Naive thymus-derived CD8-positive, alpha-beta T cell (primary cell): ENCODE measurements at places on chromosomes 12 and 14. TPM values are rescaled to one million over a fixed set of nuclear protein-coding genes. Genes with fewer than 3 reads are reported as not detected.

- no peak for DNase-seq
- no peak overlapping the region for H3K4me3 ChIP-seq
- H3K4me1 ChIP-seq: no peaks in the 10 kb centered on the region
- H3K27ac ChIP-seq: no peak overlapping the region
Observed at GRCh38 chr14:104518659-104519350, 60.8 kb upstream of the C14orf180 start.

- H3K27me3 ChIP-seq: peaks cover 17% of the 10 kb centered on the region
- no peak overlapping the region for H3K27ac ChIP-seq
- no peak overlapping the region for H3K4me3 ChIP-seq
Observed at GRCh38 chr14:54175298-54175942, 218.8 kb upstream of the BMP4 start.

GRCh38 chr12:106924268-106924861 is 31.3 kb upstream of the TMEM263 start:
- peaks cover 58% of the 10 kb centered on the region for H3K27me3 ChIP-seq
- no peak overlapping the region for H3K4me3 ChIP-seq
- H3K4me1 ChIP-seq: no peaks in the 10 kb centered on the region
- no peak for DNase-seq
- H3K27ac ChIP-seq: no peak overlapping the region

GRCh38 chr14:92224358-92224954 is 98.5 kb upstream of the SLC24A4 start:
- H3K36me3 ChIP-seq: no peaks in the 10 kb centered on the region
- DNase-seq: no peak
- H3K4me1 ChIP-seq: no peaks in the 10 kb centered on the region
- no peak overlapping the region for H3K4me3 ChIP-seq
- peaks cover 3% of the 10 kb centered on the region for H3K27me3 ChIP-seq

DNA sequence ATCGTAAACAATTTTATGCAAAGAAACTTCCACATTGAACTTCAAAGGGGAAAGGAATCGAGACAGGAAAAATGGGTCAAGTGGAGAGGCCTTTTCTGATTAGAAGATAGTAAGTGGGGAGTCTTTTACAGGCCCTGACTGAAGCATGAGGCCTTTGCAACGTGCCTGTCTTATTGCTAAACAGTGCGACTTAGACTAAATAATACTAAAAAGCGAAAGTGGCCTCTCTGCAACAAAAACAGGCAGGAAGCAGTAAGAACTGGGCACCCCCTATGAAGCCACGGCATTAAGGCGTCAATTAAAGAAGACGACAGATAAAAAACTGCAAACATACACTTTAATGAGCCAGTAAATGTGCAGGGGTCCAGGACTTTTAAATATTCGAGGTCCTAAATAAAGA is 283.4 kb upstream of the GRIP1 start:
- no peaks in the 10 kb centered on the region for H3K27me3 ChIP-seq
- no peak for DNase-seq
- H3K4me3 ChIP-seq: no peak overlapping the region
- peaks cover 6% of the 10 kb centered on the region for H3K36me3 ChIP-seq

DNA sequence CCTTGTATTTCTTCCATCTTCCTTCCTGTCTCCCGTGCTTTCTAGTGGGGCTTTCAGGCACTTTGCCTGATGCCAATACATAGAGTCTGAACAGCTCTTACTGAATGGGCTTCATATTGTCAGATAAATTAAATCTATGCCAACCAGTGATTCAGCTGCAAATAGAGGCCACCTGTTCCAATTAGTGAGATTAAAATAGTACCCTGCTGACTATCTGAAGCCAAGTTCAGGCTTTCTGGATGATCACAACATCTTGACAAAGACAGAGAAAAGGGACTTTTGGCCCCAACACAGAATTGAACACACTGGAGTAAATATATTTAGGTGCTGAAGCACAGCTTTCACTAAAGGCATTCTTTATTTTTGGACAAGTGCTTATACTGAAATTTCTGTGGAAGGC is 11.8 kb downstream of the TMCC3 start:
- DNase-seq: no peak
- H3K27me3 ChIP-seq: peaks cover 14% of the 10 kb centered on the region
- H3K4me3 ChIP-seq: no peak overlapping the region
- H3K4me1 ChIP-seq: peaks cover 1% of the 10 kb centered on the region

GRCh38 chr12:95262808-95263207 is 45.2 kb downstream of the VEZT start:
- no peak overlapping the region for H3K4me3 ChIP-seq
- H3K27ac ChIP-seq: no peak overlapping the region
- H3K36me3 ChIP-seq: peaks cover 9% of the 10 kb centered on the region
- H3K4me1 ChIP-seq: peaks cover 9% of the 10 kb centered on the region
- DNase-seq: no peak

GRCh38 chr12:124757329-124757728 is 106.3 kb downstream of the SCARB1 start:
- no peak overlapping the region for H3K4me3 ChIP-seq
- no peak for DNase-seq
- H3K36me3 ChIP-seq: no peaks in the 10 kb centered on the region
- H3K27ac ChIP-seq: no peak overlapping the region
- peaks cover 6% of the 10 kb centered on the region for H3K4me1 ChIP-seq

- DNase-seq: no peak
- no peak overlapping the region for H3K27ac ChIP-seq
- no peaks in the 10 kb centered on the region for H3K27me3 ChIP-seq
- H3K4me1 ChIP-seq: peaks cover 2% of the 10 kb centered on the region
Observed at GRCh38 chr14:74593241-74593953, 18.6 kb downstream of the LTBP2 start.

- H3K36me3 ChIP-seq: no peaks in the 10 kb centered on the region
- DNase-seq: no peak
- no peak overlapping the region for H3K27ac ChIP-seq
- H3K27me3 ChIP-seq: peaks cover 3% of the 10 kb centered on the region
- no peaks in the 10 kb centered on the region for H3K4me1 ChIP-seq
Observed at GRCh38 chr12:52341066-52341580, 19.9 kb upstream of the KRT83 start.

- H3K36me3 ChIP-seq: no peaks in the 10 kb centered on the region
- DNase-seq: no peak
Observed at GRCh38 chr14:83712418-83713129, 1817.4 kb upstream of the FLRT2 start.

GRCh38 chr12:96368233-96368632 is 32.0 kb downstream of the CDK17 start:
- no peaks in the 10 kb centered on the region for H3K27me3 ChIP-seq
- no peak overlapping the region for H3K27ac ChIP-seq

DNA sequence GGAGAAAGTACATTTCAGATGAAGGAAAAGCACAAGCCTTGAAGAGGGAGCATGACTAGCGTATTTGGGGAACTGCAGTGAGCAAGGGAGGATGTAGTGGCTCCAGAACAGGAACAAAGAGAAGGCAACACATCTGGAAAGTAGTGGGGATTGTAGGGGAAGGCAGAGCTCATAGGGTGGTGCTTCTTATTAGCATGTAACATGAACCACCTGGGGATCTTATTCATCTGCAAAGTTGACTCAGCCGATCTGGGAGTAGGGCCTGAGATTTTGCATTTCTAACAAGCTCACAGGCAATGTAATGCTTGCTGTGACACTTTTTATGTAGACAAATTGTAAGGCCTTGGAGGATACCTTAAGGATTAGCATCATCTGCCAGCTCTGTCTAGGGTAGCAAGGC is 447.3 kb downstream of the NELL2 start:
- DNase-seq: no peak
- H3K36me3 ChIP-seq: no peaks in the 10 kb centered on the region
- H3K27ac ChIP-seq: no peak overlapping the region

DNA sequence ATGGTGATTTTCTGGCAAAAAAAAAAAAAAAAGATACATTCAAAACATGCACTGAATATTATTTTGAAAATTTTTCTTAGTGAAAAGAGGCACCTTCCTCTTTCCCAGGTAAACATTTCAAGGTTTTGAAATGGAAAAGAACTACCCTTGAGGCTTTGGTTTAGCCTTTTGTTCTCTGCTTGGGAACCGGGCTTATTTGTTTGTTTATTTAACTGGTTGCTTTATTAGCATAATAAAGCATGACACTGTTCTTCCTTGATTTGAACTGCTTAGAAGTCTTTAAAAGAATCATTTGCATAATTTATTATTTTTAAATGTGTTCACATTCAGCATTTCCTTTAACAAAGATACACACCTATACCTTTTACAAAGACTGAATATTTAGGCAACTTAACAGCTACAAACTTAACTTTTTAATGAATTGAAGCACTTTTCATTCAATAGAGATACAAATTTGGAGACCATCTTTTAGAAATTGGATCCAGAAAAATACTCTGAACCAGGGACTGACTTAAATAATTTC is 174.5 kb downstream of the FBXL14 start:
- no peaks in the 10 kb centered on the region for H3K27me3 ChIP-seq
- no peak overlapping the region for H3K27ac ChIP-seq
- DNase-seq: no peak
- no peaks in the 10 kb centered on the region for H3K4me1 ChIP-seq

DNA sequence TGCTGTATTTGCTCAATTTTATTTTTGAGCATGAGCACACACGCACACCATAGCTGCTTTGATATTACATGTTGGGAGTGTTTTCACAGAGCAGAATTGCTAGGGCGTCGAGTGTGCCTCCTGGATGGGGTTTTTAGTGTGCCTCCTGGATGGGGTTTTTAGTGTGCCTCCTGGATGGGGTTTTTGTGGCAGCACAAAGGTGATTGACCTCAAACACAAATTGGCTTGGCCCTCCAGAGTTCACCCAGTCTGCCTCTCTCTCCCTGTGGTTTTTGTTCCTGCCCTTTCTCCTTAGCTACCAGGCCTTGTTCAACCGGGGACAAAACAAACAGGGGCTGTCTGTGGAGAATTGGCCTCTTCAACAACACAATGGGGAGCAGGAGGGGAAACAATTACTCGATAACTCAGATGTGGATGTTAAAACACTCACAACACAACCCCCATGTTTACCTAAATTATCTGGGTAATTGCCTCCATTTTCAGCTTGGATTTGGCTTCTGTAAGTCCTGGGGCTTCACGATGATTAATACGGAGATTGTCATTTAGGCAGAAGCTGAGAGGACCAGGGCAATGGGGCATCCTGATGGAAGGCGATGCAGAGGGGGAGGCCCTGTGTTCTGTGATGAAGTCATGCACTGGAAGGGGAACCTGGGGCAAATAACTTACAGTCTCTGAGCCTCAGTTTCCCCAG is 26.9 kb downstream of the TBX3 start:
- H3K36me3 ChIP-seq: no peaks in the 10 kb centered on the region
- DNase-seq: no peak
- H3K27me3 ChIP-seq: peaks cover 33% of the 10 kb centered on the region

DNA sequence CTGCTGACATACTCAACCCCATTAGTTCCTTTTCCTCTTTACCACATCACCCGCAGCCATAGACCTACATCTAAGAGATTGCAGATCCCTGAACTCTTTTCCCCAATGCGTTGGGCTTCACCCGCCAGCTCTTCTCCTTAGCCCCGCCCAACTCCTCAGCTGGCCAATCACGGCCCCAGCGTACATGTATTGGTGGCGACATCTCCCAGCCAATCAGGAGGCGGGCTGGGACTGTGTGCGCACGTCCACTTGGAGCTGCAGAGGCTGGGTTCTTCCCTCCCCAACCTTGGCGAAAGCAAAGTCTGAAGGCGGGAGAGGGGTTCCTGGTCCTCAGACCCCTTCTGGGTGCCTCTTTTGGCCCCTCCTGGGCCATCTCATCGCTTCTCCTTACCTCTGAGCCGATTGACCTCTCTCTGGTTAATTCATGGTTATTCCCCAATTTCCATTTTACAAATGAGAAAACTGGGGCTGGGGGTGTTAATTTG is 11.0 kb downstream of the PDE1B start:
- peak; percentile 92 for DNase-seq
- H3K36me3 ChIP-seq: no peaks in the 10 kb centered on the region
- peaks cover 23% of the 10 kb centered on the region for H3K4me1 ChIP-seq
- peak overlapping the region; percentile 84 for H3K4me3 ChIP-seq

- H3K4me1 ChIP-seq: no peaks in the 10 kb centered on the region
- no peak overlapping the region for H3K27ac ChIP-seq
- no peak overlapping the region for H3K4me3 ChIP-seq
- peaks cover 22% of the 10 kb centered on the region for H3K27me3 ChIP-seq
- H3K36me3 ChIP-seq: no peaks in the 10 kb centered on the region
Observed at GRCh38 chr14:93859957-93860356, 67.2 kb upstream of the FAM181A start.

- H3K27me3 ChIP-seq: peaks cover 3% of the 10 kb centered on the region
- no peak for DNase-seq
- H3K4me3 ChIP-seq: no peak overlapping the region
- no peak overlapping the region for H3K27ac ChIP-seq
- no peaks in the 10 kb centered on the region for H3K36me3 ChIP-seq
Observed at GRCh38 chr12:65857840-65858239, 33.6 kb downstream of the HMGA2 start.

- no peaks in the 10 kb centered on the region for H3K36me3 ChIP-seq
- no peak overlapping the region for H3K4me3 ChIP-seq
- DNase-seq: no peak
- H3K4me1 ChIP-seq: peaks cover 28% of the 10 kb centered on the region
Observed at GRCh38 chr14:97692084-97692483, 894.9 kb downstream of the VRK1 start.

- no peak overlapping the region for H3K27ac ChIP-seq
- peaks cover 3% of the 10 kb centered on the region for H3K4me1 ChIP-seq
- no peaks in the 10 kb centered on the region for H3K27me3 ChIP-seq
- DNase-seq: no peak
- no peak overlapping the region for H3K4me3 ChIP-seq
Observed at GRCh38 chr12:67772267-67773169, 124.0 kb downstream of the DYRK2 start.

GRCh38 chr12:58414398-58414871 is 473.1 kb downstream of the ATP23 start:
- no peak overlapping the region for H3K4me3 ChIP-seq

- DNase-seq: no peak
- no peak within 1 kb of the TSS for H3K27ac ChIP-seq
- no peaks in the 10 kb centered on the region for H3K27me3 ChIP-seq
Observed at GRCh38 chr12:8156845-8157244, at the start of gene ZNF705A. ZNF705A (plus strand) TSS chr12:8157015; CDS start chr12:8172626, 15,611 bp downstream.

- no peaks in the 10 kb centered on the region for H3K36me3 ChIP-seq
- no peak overlapping the region for H3K4me3 ChIP-seq
- H3K27me3 ChIP-seq: no peaks in the 10 kb centered on the region
- DNase-seq: no peak
- no peaks in the 10 kb centered on the region for H3K4me1 ChIP-seq
Observed at GRCh38 chr12:33546004-33546403, 106.4 kb upstream of the SYT10 start.

DNA sequence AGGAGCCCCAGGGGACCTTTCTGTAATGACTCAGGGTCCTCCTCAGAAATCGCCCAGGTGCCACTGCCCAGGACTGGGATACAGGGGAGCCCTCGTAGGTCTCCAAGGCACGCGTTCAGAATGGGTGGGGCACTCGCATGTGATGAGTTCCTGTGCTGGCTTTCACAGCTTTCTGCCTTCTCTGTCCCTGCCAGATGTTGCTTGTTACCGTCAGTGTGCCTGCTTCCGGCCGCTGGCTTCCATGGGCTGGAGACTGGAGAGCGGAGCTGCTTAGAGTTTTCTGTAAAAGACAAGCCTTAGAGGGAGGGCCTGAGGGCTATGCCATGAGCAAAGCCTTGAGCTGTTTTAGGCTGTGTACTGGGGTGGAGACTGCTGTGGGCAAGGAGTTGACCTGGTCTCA is 75.0 kb upstream of the SLC24A4 start:
- peaks cover 7% of the 10 kb centered on the region for H3K4me1 ChIP-seq
- DNase-seq: no peak
- peaks cover 17% of the 10 kb centered on the region for H3K27me3 ChIP-seq
- no peak overlapping the region for H3K27ac ChIP-seq
- H3K4me3 ChIP-seq: no peak overlapping the region

GRCh38 chr12:97185567-97185966 is 277.0 kb upstream of the RMST start:
- H3K27me3 ChIP-seq: peaks cover 4% of the 10 kb centered on the region
- no peak for DNase-seq
- no peaks in the 10 kb centered on the region for H3K36me3 ChIP-seq

RAB21 gene
- total RNA-seq: 73.9 TPM

PMEL gene
- not detected for total RNA-seq

LRRC43 gene
- total RNA-seq: not detected

MARS1 gene
- 386 TPM for total RNA-seq

PTPRB gene
- total RNA-seq: not detected

ITGA7 gene
- 5.2 TPM for total RNA-seq
